Natural killer cell (primary cell): ENCODE measurements at places on chromosomes 5 and 9.
A peak's percentile ranks its signal among the peaks of the same experiment; 100 is the strongest.

- no peak for DNase-seq
- H3K27me3 ChIP-seq = no peaks in the 10 kb centered on the region
- no peak overlapping the region for H3K27ac ChIP-seq
- no peak overlapping the region for H3K4me3 ChIP-seq
- H3K4me1 ChIP-seq = no peaks in the 10 kb centered on the region
These were observed 346.4 kb downstream of the BNC2 start for GRCh38 chr9:16524078-16524477.

DNA sequence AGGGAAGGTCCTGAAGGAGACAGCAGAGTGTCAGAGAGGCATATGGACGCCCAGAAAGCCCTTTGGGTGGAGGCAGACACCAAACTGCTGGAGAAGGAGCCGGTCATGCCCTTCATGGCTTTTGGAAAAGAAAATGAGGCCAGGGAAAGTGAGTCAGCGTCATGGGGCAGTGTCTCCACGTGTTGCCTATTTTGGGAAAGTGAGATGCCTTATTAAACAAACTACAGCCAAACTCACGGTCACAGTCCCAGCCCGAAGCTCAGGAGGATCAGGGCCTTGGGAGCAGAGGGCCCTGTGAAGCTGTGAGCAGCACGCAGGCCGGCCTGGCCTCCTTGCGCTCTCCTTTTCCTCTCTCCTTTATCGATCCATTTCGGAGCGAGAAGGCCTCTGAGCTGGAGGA, 25.0 kb downstream of the RGS3 start:
- H3K4me3 ChIP-seq = no peak overlapping the region
- no peaks in the 10 kb centered on the region for H3K4me1 ChIP-seq
- no peak overlapping the region for H3K27ac ChIP-seq
- no peaks in the 10 kb centered on the region for H3K36me3 ChIP-seq

GRCh38 chr5:159027504-159027903, 72.2 kb downstream of the EBF1 start:
- H3K36me3 ChIP-seq = no peaks in the 10 kb centered on the region
- no peaks in the 10 kb centered on the region for H3K4me1 ChIP-seq
- no peak overlapping the region for H3K4me3 ChIP-seq
- no peaks in the 10 kb centered on the region for H3K27me3 ChIP-seq
- no peak for DNase-seq

DNA sequence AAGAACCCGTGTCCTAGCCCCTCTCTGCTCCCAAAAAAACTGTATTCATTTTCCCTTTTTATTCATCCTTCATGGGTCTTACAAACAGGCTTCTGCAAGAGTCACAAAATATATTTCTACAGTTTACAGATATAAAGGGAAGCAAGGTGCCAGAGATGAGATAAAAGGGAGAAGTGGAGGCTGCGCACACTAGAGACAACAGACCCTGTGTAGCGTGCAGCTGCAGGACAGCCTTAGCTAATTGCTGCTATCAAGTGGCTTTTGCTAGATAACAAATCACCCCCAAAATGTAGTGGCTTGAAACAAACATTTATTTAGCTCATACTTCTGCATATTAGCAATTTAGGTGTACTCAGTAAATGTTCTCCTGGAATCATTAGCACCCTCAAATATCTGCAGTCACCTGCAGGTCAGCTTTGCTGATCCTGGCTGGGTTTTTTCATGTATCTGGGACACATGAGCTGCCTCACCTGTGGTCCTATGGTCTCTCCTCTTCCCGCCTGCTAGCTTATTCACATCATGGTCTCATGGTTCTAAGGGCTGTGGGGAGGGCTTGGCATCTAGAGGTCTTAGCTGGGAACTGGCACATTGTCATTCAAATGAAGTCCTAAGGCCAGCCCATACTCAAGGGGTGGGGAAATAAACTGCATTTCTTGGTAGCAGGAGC, 29.4 kb downstream of the ARHGEF37 start:
- DNase-seq = no peak
- H3K27me3 ChIP-seq = no peaks in the 10 kb centered on the region
- H3K4me1 ChIP-seq = peaks cover 15% of the 10 kb centered on the region
- no peaks in the 10 kb centered on the region for H3K36me3 ChIP-seq
- no peak overlapping the region for H3K27ac ChIP-seq
- no peak overlapping the region for H3K4me3 ChIP-seq

DNA sequence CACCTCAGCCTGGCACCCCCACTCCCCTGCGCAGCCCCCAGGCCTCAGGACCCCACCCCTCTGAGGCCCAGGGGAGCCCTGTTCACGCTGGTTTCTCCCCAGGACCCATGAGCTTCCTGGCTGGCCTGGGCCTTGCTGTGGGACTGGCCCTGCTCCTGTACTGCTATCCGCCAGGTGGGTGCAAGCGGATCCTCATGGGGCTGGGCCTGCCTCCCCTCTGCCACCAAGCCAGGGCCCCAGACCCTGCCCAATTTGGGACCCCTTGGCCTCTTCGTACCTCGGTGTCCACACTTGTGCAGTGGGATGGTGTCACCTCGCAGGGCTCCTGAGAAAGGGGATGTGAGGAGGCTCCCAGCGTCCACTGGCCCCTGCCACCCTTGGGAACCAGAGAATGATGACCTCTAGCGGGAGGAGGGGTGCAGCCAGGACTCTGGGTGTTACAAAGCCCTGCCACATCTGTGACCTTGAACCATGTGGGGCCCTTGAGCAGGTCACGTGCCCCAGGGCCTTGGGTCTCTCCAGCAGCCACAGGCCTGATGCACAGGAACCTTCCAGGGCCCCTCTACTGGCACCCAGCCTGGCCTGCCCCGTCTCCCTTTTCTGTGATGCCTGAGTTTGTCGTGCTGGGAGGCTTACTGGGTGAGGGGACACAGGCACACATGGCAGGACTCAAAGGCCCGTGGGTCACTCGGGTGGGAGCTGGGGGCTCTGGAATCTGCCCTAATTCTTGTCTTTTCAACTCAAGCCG, 16.3 kb downstream of the CARD19 start:
- H3K4me1 ChIP-seq = peaks cover 71% of the 10 kb centered on the region
- no peak overlapping the region for H3K4me3 ChIP-seq
- no peak for DNase-seq
- peaks cover 43% of the 10 kb centered on the region for H3K36me3 ChIP-seq
- no peaks in the 10 kb centered on the region for H3K27me3 ChIP-seq
- H3K27ac ChIP-seq = no peak overlapping the region

DNA sequence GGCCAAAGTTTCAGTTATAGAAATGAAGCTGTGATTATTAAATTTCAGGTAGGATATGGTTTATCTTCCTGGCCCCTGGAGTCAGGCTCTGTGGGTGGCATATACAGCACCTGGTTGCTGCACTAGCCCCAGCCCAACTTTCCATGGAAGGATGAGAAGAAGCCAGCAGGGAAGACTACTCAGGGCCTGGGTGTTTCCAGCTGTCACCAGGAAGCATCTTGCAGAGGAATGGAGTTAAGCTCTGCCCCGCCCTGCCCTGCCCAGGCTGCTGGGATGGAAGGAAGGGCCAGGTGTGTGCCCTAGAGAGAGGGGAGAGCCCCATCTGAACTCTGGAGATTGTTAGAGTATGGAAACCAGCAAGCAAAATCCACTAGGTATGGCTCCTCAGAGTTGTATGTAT, 42.8 kb upstream of the FAT2 start:
- DNase-seq = no peak
- H3K4me1 ChIP-seq = no peaks in the 10 kb centered on the region
- H3K36me3 ChIP-seq = no peaks in the 10 kb centered on the region
- no peak overlapping the region for H3K27ac ChIP-seq

DNA sequence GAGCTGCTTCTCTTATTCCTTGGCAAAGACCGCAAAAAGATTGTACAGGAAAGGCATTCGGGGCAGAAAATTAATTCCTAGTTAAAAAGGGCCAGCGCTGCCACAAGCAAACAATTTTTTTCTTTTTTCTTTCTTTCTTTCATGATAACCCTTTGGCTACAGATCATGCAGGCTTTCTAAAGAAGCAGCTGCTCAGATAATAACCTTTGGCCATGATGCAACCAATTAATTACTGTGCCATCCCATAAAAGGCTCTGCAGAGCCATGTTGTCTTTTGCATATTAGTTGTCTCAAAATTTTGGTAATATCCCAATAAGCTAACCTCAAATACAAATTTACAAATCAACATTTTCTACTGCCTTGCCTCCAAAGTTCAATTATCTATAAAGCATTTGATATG, 758.4 kb upstream of the SEMA6A start:
- no peak for DNase-seq
- no peak overlapping the region for H3K4me3 ChIP-seq
- H3K36me3 ChIP-seq = no peaks in the 10 kb centered on the region
- no peak overlapping the region for H3K27ac ChIP-seq
- no peaks in the 10 kb centered on the region for H3K27me3 ChIP-seq

- no peak for DNase-seq
- H3K36me3 ChIP-seq = no peaks in the 10 kb centered on the region
- H3K27me3 ChIP-seq = no peaks in the 10 kb centered on the region
- H3K27ac ChIP-seq = no peak overlapping the region
These were observed 16.9 kb downstream of the TMEFF1 start for GRCh38 chr9:100489836-100490235.

- H3K4me1 ChIP-seq = peaks cover 38% of the 10 kb centered on the region
- H3K36me3 ChIP-seq = no peaks in the 10 kb centered on the region
- H3K27me3 ChIP-seq = no peaks in the 10 kb centered on the region
- DNase-seq = no peak
- no peak overlapping the region for H3K4me3 ChIP-seq
These were observed 204.8 kb downstream of the C9orf50 start for GRCh38 chr9:129415942-129416651.

- no peaks in the 10 kb centered on the region for H3K4me1 ChIP-seq
- H3K36me3 ChIP-seq = no peaks in the 10 kb centered on the region
- DNase-seq = no peak
- no peak overlapping the region for H3K27ac ChIP-seq
These were observed 19.7 kb upstream of the ANKHD1 start for GRCh38 chr5:140381972-140382371.

- H3K36me3 ChIP-seq = no peaks in the 10 kb centered on the region
- peaks cover 2% of the 10 kb centered on the region for H3K4me1 ChIP-seq
- no peaks in the 10 kb centered on the region for H3K27me3 ChIP-seq
- H3K4me3 ChIP-seq = no peak overlapping the region
These were observed 39.5 kb downstream of the PRKACG start for GRCh38 chr9:68974431-68974830.

GRCh38 chr9:135392511-135392910, 87.1 kb upstream of the PPP1R26 start:
- no peaks in the 10 kb centered on the region for H3K4me1 ChIP-seq
- H3K36me3 ChIP-seq = no peaks in the 10 kb centered on the region
- H3K27me3 ChIP-seq = no peaks in the 10 kb centered on the region
- H3K4me3 ChIP-seq = no peak overlapping the region
- no peak for DNase-seq

GRCh38 chr5:56003679-56004078, 8.9 kb upstream of the IL6ST start:
- no peak for DNase-seq
- H3K36me3 ChIP-seq = no peaks in the 10 kb centered on the region
- H3K27me3 ChIP-seq = no peaks in the 10 kb centered on the region
- no peak overlapping the region for H3K4me3 ChIP-seq

DNA sequence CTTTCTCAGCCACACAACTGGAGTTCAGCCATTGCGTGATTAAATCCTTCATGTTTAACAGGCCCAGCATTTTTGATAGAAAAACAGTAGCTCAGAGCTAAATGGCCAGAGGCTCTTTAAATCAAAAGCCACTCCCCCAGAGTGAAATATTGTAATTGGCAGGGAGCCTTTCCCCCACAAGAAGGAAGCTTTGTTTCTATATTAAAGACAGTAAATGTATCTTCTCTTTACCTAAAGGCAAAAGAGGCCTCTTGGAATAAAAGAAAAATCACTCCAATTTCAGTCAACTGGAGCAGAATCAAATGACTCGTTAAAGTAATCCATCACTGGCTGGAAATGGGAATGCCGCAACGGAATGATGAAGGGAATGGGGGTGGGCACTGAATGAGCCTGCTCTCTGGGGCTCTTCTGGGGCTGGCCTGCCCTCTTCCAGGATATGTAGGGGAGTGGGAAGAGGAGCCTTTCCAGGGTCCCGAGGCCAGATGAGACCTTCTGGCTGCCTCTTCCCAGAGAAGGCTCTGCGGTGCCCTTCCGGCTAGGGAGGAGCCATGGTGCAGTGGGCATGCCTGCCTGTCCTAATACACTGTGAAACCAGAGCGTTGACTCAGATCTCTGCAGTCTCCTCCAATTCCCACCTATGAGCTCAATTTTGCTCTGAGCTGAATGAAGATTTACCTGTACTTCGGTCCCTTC, 45.2 kb downstream of the ANKDD1B start:
- no peaks in the 10 kb centered on the region for H3K27me3 ChIP-seq
- peak overlapping the region; percentile 37 for H3K4me3 ChIP-seq
- DNase-seq = no peak
- no peaks in the 10 kb centered on the region for H3K4me1 ChIP-seq
- no peaks in the 10 kb centered on the region for H3K36me3 ChIP-seq
- H3K27ac ChIP-seq = no peak overlapping the region

DNA sequence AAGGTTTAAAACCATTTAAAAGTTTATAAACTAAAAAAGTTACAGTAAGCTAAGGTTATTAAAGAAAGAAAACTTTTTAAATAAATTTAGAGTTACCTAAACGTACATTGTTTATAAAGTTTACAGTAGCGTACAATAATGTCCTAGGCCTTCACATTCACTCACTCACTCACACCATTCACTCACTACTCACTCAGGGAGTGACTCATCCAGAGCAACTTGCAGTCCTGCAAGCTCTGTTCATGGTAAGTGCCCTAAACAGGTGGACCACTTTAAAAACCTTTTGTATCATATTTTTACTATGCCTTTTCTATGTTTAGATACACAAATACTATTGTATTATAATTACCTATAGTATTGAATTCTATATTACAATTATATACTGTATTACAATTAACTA, 190.8 kb upstream of the RASA1 start:
- H3K36me3 ChIP-seq = no peaks in the 10 kb centered on the region
- no peak overlapping the region for H3K27ac ChIP-seq
- H3K4me1 ChIP-seq = peaks cover 32% of the 10 kb centered on the region

GRCh38 chr5:149037817-149038216, 25.0 kb downstream of the SH3TC2 start:
- H3K4me1 ChIP-seq = peaks cover 9% of the 10 kb centered on the region
- H3K27me3 ChIP-seq = no peaks in the 10 kb centered on the region
- DNase-seq = no peak
- no peak overlapping the region for H3K27ac ChIP-seq

DNA sequence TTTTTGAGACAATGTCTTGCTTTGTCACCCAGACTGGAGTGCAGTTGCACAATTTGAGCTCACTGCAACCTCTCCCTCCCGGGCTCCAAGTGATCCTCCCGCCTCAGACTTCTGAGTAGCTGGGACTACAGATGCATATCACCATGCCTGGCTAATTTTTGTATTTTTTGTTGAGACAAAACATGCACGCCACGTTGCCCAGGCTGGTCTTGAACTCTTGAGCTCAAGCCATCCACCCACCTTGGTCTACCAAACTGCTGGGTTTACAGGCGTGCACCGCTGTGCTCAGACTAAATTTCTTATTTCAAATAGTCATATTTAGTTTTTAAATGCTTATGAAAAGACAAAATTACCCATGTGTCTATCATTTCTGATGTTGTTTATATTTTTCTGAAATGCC, 2324.1 kb downstream of the MAT2B start:
- H3K4me3 ChIP-seq = no peak overlapping the region
- no peaks in the 10 kb centered on the region for H3K36me3 ChIP-seq
- H3K27ac ChIP-seq = no peak overlapping the region
- DNase-seq = no peak

- H3K36me3 ChIP-seq = no peaks in the 10 kb centered on the region
- peak; percentile 86 for DNase-seq
- no peaks in the 10 kb centered on the region for H3K27me3 ChIP-seq
- peaks cover 23% of the 10 kb centered on the region for H3K4me1 ChIP-seq
These were observed 40.7 kb upstream of the CLPTM1L start for GRCh38 chr5:1385395-1386273.

GRCh38 chr5:82694711-82695285, 382.4 kb downstream of the TMEM167A start:
- H3K4me3 ChIP-seq = no peak overlapping the region
- H3K36me3 ChIP-seq = no peaks in the 10 kb centered on the region
- no peaks in the 10 kb centered on the region for H3K4me1 ChIP-seq
- no peak overlapping the region for H3K27ac ChIP-seq
